ENCODE measurements at places on chromosomes 6 and 20.

DNA sequence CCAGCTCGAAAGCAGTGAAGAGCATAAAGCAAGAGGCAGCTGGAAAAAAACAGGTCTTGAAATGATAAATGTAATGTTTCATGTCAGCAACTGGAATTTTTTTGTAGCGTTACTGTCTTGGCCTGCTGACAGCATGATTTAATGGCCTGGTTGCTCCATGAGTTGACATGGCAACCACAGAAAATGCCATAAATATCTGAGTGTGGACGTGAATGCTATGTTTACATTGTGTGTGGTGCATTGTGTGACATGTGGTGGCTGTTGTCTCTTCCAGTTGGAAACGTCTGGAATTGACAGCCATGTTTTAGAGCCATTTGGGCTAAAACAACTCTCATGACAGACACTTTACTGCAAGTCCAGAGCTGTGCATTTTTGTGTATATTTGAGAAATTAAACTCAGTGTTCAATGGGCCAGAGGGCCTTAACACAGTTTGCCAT is 170.0 kb downstream of the FOXA2 start:
- no peak for DNase-seq

- no peak for DNase-seq
Measured at GRCh38 chr6:13943943-13944342, 19.2 kb downstream of the RNF182 start.

DNA sequence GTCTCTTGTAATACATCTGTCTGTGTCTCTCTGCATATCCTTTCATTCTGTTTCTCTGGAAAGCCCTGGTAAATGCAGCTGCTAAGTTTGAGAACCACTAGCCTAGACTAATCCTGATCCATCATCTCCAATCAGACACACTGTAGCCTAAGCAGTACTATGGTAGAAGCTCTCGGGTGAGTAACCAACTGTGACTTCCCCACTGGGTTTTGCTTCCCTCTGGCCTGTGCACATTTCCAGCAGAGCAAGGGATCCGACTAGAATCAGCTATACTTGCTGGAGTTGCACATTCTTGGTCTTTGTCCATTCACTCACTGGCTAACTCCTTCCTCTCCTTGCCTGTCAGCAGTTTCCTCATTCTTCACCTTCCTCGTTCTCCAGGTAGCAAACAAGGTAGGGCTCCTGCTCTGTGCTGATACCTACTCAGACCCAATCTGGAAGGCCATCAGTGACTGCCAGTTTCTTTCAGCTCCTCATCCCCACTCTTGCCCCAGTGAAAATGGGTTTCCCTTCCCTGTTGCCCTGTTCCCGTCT is 184.2 kb downstream of the PLCB4 start:
- no peak for DNase-seq

GRCh38 chr20:49045440-49046086 is 549 bp upstream of the CSE1L start:
- peak; percentile 30 for DNase-seq

- peak; percentile 86 for DNase-seq
Measured at GRCh38 chr20:4065391-4065844, 50.1 kb upstream of the RNF24 start.

DNA sequence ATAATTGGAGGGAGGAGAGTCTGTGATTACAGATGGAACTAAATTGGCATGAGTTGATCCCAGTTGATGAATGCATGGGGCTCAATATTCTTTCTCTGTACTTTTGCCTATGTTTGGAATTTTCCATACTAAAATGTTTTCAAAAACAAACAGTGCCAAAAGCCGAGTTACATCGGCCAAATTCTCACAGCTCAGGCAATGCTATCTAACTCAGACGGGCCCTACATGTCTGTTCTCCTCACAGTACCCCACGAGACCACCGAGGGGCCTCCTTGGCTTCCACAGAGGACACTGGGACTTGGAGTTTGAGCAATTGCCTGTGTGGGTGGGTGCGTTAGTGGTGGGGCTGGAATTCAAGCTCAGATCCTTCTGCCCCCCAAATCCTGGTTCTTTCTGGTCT is 413.2 kb downstream of the CDH26 start:
- no peak for DNase-seq
